Common myeloid progenitor, CD34-positive (primary cell): ENCODE measurements at places on chromosomes 2 and 18.
A peak's percentile ranks its signal among the peaks of the same experiment; 100 is the strongest.

GRCh38 chr2:45182667-45183295, 173.5 kb upstream of the SIX2 start:
- DNase-seq: no peak

DNA sequence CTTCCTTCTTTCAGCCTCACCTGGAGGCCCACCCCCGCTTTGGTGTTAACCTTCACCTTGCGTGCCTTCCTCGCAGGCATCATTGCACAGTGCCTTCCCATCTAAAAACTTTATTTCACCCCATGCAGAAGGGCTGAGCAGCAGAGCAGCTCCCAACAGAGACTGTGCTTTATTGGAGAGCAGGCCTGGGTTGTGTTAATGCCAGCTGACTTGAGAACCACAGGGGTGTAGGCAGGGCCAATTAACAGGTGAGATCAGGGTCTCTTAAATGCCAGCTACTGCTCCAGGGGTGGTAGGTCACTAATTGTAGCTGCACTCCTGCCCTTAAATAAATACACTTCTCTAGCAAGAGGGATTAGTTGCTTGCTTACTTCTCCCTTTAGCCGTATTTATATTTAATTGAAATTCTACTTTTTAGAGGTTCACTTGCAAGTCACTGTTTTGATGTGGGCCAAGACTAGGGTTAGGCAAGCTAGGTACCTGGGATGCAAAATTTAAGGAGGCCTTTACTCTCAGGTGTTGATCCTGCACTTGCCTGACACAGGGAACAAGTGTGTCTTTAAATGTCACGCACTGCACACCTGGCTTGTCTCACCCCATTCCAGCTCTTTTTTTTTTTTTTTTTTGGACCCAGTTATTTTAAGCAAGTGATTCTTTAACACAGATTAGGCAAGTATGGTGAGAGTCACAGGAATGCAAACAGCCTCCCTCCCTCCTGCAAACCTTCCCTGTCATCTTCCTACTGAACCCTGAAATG, 54.5 kb downstream of the LYPD1 start:
- no peak for DNase-seq

DNA sequence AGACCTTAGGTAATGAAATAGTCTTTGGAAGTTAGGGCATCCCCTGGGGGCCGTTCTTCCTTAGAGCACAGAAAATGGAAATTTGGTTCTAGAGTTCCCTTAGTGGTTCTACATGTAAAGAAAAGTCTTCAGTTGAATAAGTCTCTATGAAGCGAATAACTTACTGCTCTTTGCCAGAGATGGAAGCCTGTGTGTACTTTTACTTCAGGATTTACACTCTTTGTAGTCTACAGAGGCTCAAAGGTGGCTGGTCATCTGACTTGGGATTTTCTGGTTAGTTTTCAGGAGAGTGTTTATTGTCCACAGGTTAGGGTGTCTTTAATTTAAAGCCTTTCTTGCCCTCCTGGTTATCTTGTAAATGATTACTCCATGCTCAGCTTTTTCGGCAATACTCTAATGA, 210.6 kb downstream of the ZNF521 start:
- DNase-seq: peak; percentile 14

DNA sequence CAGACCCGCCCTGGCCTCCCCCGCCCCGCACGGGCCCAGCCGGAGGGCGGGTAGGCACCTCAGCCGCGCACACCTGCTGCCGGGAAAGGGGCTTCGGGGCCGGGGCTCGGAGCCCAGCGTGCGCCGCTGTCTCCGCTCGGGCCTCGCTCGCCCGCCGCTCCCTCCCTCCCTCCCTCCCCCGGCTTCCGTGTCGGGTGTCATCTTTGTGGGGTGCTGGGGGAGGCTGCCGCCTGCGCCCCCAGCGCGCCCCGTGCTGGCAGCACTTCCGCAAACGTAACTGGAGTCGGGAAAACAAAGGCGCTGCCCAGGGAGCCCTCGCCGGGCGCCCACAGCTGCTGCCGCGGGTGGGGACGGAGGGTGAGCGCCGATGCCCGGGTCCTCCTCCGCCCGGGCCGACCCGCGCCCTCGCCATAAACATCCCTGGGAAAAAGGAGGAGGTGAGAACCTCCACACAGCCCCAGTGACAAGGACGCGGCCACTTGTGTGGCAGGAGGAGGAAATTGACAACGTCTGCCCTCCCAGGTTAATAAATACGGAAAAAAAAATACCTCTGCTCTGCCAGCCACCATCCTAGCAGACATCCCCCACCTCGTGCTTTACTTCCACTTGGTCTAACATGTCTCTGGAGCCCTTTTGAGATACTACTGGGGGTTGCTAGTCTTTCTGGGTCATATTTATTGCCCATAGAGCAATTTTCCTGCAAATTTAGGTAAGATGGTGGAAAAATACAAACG, 550 bp downstream of the MFSD6 start:
- peak; percentile 92 for DNase-seq

- DNase-seq: peak; percentile 42
Measured at GRCh38 chr2:156470975-156471583, 34.9 kb downstream of the GPD2 start.

DNA sequence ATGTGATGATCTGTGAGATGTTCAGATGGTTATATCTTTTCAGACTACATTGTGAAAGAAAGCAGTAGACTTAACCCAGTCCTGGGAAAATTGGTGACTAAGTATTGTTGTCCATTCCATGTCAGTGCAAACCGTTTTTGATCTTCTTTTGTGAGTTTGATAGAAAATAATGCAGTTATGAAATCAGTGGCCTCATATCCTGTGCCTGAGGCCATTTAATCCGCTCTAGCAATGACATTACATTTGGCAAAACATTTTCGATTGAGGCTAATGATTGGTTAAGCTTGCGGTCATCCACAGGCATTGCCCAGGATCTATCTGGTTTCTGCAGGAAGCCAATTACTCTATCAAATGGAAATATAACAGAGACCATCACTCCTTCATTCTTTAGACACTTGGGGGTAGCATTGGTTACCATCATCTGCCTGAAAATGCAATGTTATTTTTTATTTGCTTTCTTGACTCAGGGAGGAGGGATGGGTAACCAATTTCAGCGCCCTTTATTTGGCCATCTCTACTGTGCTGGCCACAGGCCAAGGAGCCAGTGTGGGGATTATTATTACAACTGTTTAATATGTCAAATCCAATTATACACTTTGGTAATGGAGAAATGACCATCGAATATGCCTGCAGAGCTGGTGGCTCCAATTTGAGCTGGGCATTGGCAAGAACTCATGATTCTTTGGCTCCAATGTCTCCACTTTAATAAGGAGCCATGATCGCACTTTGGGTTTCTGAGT, 33.6 kb downstream of the TRIB2 start:
- DNase-seq: no peak

DNA sequence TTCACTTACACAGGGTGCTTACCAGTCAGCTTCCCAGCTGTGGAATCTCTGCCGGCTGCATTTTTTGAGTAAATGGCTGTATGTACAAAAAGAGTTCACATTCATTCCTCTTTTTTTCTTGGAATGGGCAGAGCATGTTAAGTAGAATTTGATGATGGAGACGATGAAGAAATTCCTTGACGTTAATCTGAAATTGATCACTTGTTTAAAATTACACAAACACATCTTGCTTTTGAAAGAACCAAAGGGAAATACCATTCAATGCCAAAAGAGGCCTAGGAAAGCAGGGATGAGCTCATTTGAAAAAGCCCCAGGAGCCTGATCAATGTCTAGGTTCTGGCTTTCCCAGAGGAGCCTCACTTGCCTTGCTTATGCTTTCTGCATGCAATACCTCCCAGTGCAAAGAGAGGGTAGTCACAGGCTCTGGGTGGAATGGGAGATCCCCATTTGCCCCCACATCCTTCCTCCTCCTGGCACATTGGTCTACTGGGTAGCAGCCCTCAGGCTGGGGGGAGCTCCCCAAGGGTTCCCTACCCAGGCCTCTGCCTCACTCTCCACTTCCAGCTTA, 12.3 kb upstream of the SMAD7 start:
- no peak for DNase-seq

DNA sequence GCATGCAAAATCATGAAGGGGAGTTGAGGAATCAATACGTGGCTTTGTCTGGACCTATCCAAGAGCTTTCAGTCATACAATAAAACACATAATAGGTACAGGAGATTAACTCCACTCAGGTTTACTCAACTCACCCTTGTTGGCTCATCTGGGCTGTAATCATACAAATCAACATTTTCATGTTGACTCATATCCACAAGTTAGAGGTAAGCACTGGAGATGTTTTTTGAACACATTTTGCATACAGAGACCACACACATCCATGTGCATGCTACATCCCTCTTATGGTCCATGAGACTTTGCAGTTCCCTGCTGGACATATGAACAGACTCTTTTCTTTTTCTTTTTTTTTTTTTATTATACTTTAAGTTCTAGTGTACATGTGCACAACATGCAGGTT, 336.9 kb upstream of the PIK3C3 start:
- DNase-seq: no peak

GRCh38 chr18:36516726-36517125, 219.2 kb downstream of the FHOD3 start:
- no peak for DNase-seq

GRCh38 chr2:143476336-143477087, 347.3 kb downstream of the ARHGAP15 start:
- DNase-seq: no peak

DNA sequence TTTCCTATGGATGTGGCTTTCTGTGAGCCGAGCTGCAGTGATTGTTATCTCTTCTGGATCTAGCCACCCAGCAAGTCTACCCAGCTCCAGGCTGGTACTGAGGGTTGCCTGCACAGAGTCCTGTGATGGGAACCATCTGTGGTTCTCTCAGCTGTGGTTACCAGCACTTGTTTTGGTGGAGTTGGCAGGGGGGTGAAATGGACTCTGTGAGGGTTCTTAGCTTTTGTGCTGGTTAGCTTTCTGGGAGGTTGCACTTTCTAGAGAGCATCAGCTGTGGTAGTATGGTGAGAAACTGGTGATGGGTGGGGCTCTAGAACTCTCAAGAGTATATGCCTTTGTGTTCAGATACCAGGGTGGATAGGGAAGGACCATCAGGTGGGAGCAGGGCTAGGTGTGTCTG, 45.4 kb upstream of the MYL1 start:
- no peak for DNase-seq

- DNase-seq: peak; percentile 45
Measured at GRCh38 chr2:157257312-157258252, at the start of gene GALNT5. TSS of gene GALNT5 (plus strand) at chr2:157257705. CDS start at chr2:157258083, 378 bp downstream.

GRCh38 chr2:120701499-120701898, 34.2 kb upstream of the GLI2 start:
- DNase-seq: no peak

GRCh38 chr2:135154962-135155361, 102.9 kb downstream of the RAB3GAP1 start:
- no peak for DNase-seq

- DNase-seq: peak; percentile 25
Measured at GRCh38 chr2:231612109-231612455, 19.4 kb downstream of the TEX44 start.
